Activated T-helper 17 cell treated with anti-CD3 and anti-CD28 coated beads, Interleukin-2, amount 50 U/mL, for 72 hours (primary cell): ENCODE measurements at places on chromosomes 4 and X. TPM values are rescaled to one million over a fixed set of nuclear protein-coding genes. Genes with fewer than 3 reads are reported as not detected.
A peak's percentile ranks its signal among the peaks of the same experiment; 100 is the strongest.

Gene AKAP4
- not detected for total RNA-seq

DNA sequence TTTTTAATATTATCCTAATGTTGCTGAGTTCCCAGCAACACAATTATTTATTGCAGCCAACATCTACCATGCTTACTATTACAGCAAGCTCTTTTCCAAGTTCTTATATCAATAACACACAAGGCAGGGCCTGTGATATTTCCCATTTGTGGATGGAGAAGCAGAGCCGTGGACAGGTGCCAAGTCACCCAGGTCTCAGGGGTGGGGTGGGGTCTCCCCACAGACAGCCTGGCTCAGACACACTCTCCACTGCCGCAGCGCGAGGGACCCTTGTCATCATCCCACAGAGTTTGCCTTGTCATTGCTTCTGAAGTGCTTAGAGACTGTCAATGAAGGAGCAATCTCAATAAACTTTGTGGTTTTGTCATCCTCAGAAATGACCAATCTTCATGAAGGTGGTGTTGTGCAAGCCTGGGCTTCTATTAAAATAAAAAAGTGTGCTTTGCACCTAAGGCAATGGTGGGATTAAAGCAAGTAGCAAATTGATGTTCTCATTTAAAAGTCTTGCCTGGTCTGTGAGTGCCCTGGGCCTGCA, 76.1 kb downstream of the SORBS2 start:
- no peak for ATAC-seq

Gene MAGEB2
- total RNA-seq, result not detected

Gene SMIM31
- total RNA-seq, result not detected

DNA sequence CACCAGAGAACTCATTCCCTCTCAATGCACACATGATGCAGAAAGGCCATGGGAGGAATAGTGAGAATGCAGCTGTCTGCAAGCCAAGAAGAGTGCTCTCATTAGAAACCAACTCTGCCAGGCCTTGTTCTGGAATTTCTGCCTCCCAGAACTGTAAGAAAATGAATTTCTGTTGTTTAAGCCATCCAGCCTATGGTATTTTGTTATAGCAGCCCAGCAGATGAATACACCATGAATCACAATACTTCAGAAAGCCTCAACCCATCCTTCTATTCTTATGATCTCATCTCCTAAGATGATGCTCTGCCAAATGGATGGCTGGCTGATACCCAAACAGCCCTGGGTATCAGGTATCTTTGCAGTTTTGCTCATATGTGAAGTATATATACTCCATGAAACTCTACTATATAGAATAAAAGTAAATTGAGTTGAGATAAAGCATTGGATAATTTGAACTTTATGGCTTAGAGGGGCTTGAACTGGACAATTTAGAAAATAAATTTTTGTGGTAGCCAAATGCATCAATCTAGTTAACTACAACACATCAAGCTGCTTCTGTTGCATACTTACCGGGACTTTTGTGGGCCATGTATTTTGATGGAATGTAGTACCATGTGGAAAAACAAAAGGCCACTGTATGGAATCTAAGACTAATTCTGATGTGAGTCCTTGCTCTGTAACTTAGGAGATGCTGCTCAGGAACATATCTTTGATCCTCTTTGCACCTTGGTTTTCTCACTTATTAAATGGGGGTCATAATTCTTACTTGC, 245.9 kb downstream of the HS3ST1 start:
- ATAC-seq, result no peak

- ATAC-seq, result no peak
Measured at GRCh38 chrX:137198040-137198439, 164.2 kb upstream of the GPR101 start.

Gene ZAR1
- total RNA-seq, result not detected

- ATAC-seq, result peak; percentile 77
Measured at GRCh38 chr4:77203380-77204197, 46.6 kb downstream of the CCNG2 start.

DNA sequence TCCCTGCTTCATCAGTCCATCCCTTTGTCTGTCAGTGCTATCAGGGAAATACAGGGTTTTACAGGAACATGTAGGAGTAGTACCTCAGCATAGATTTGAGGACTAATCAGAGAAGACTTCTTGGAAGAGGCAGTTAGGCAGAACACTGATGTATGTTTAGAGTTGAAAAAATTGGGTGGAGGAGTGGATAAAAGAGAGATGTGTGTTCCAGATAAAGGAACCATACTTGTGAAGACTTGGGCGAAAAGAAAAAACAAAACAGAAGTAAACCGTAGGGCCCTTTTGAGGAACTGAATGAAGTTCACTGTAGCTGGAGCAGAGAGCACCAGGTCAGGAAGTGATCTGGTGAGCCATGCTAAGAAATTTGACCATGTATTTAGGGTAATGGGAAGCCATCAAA, 32.3 kb downstream of the AFF1 start:
- ATAC-seq, result no peak

DNA sequence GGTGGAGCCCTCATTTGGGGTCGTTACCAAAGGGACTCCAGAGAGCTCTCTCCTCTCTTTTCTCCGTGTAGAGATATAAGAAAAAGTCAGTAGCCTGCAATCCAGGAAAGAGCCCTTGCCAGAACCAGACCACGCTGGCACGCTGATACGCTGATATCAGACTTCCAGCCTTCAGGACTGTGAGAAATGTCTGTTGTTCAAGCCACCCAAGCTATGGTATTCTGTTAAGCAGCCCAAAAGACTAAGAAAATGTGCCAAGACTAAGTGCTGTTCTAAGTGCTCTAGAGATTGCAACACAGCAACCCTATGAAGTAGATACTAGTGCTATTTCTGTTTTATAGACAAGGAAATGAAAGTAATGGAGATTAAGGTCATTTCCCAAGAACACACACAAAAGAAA, 205.7 kb downstream of the CAMK2D start:
- ATAC-seq, result no peak

- ATAC-seq, result no peak
Measured at GRCh38 chr4:22474636-22475310, 41.1 kb downstream of the ADGRA3 start.

- no peak for ATAC-seq
Measured at GRCh38 chr4:172369471-172369959, 556.3 kb downstream of the GALNTL6 start.

Gene CSN3
- not detected for total RNA-seq

DNA sequence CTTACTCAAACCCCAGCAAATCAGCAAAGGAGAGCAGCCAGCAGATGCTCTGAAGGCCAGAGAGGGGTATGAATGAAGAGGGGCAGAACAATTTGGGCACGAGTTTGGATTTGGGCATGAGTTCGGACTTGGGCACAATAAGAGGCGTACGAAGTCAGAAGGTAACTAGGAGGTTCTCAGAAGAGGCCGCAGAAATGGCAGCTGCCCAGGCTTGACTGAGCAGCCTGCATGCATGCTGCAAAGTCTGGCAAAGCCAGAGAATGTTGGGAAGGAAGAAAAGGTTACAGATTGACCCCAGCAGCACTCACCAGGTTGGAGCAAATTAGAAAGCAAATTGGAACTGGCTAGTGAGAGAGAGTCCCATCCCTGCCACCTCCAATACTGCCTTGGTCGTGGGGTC, 15.2 kb downstream of the CCDC149 start:
- ATAC-seq, result no peak

- ATAC-seq, result peak; percentile 54
Measured at GRCh38 chrX:136652822-136653723, 5.1 kb downstream of the CD40LG start.

Gene PABPC1L2A
- not detected for total RNA-seq

Gene F9
- not detected for total RNA-seq

DNA sequence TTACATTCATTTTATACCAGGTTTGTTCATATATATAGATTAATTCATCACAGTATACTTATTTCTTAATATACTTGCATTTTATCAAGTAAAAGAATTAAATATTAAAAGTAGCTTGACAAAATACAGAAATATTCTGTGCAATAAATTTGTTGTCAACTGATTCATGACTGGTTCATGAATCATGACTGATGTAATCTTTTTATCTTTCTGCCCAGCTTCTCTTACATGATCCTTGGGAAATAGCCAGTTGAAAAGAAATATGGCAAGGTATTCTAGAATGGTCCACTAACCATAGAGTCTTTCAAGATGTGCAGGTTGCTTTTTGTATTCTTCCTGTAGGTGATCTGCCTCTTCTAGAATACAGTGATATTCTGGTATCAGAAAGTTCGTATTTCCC, 4.2 kb upstream of the CCNA2 start:
- no peak for ATAC-seq

DNA sequence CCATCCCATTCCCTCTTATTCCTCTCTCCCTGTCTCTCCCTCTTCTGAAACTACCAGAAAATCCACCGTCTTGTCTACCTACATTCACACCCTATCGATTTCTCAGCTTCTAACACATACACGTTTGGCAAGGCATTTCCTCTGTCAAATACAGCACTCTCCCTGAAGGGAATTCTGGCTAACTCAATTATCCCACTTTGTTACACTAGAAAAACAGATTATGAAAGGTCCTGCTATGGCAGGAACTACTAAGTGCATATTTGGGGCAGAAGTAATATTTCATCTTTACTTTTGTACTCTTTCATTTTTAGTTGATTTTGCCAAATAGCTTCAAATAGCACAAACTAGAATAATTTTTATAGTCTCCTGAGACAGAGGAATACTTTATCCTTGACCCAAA, 46.6 kb upstream of the KLHL8 start:
- ATAC-seq, result no peak

DNA sequence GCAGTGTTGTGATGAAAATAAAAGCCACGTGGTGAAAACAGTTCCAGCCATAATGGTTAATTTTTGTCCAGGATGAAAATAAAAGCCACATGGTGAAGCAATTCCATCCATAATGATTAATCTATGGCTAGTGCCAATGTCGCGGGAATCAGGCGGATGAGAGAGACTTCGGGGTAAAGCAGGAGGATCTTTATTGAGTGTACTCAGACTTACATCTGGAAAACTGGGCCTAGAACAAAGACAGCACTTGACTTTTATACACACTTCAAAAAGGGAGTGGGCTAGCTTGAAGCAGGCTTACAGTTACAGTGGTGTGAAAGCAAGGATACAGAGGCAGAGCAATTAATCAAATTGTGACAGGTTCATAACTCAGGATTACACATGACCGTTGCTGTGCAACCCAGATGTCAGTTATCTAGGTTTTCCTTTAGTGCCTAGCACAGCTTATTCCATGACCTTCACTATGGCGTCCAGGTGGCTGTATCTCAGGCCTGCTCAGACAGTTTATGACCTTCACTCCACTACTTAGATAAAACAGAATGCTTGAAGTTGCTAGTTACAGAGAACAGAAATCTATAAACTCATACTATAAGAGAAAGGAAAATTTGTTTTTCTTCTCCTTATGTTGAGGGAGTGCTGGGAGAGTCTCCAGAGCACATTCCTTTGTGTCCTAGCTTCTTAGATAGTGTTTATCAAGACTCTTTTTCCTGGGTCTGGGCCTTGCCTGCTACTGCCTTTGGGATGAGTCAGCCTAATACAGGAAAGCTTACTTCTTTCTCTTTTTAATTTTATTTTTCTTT, 5.9 kb upstream of the PLA2G12A start:
- ATAC-seq, result no peak

Gene TRIM75
- total RNA-seq, result not detected

DNA sequence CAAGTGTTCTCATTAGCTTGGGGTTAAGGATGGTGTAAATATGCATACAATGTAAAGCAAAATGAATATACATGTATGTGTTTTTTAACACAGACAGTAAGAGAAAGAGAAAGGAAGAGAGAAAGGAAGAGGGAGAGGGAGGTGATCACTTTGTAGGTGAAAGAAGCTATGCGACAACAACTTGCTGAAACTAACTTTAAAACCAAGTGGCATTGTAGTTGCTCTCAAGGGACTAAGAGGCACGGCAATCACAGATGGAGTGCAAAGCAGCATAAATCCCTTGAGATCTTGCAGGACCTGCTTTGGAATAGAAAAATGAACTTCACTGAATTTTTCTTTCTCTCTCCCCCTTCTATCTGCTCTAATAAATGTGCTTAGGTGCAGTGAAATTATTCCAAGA, 1665.0 kb upstream of the TENM3 start:
- ATAC-seq, result no peak

Gene GUCY1B1
- total RNA-seq, result 0.11 TPM

GRCh38 chr4:56990109-56990905, 11.6 kb downstream of the POLR2B start:
- no peak for ATAC-seq

Gene TRMT2B
- total RNA-seq, result 25.7 TPM

Gene ELF4
- 23.5 TPM for total RNA-seq

- ATAC-seq, result no peak
Measured at GRCh38 chr4:83922402-83922801, 386.5 kb downstream of the GPAT3 start.

- ATAC-seq, result no peak
Measured at GRCh38 chr4:120918788-120919187, 3.7 kb downstream of the PRDM5 start.

DNA sequence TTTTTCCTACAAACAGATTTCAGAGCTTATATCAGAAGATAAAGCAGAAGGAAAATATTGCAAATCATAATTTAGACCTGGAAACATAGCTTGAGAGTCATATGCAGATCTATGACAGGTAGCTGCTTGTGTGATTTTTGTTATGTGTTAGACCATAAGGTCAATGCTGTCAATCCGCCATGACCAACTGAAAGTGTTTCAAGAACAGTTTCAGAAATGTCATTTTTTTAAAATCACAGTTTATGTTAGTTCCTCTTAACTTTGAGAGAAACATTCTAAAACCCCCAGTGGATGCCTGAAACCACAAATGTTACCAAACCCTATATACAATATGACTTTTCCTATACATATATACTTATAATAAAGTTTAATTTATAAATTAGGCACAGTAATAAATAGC, 391.3 kb upstream of the FAM241A start:
- no peak for ATAC-seq

DNA sequence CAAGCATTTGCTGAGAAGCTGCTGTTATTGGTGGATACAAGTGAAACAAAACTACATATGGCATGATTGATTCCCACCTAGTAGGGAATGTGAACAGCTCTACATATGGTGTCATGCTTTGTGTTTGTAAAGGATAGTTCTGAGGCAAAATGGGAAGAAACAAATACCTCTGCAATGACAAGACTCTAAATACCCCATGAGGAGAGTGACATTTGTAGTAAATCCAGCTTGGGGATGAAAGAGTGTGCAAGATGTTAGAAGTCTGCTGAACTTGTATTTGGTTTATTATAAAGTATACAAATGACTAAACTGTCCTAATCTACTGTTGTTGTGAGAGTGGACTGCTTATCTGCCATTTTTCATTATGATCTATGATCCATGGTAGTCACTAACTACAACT, 120.8 kb upstream of the HS3ST1 start:
- ATAC-seq, result no peak

DNA sequence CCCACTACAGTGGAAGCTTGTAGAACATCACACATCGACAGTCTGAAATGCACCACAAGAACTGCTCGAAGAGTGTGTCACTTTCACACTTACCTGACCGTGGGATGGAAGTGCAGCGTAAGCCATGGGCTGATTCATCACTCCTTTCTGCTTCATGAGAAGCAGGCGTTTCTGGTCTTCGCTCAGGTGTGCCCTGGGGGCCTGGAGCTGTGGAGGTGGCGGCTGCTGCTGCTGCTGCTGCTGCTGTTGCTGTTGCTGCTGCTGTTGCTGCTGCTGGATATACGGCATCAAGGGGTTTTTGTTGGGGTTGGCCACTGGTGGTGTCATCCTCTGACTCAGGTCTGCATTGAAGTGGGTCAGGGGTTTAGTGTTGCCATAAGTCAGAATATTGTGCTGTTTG, 223.6 kb downstream of the MGST2 start:
- peak; percentile 71 for ATAC-seq

Gene CDX4
- total RNA-seq, result not detected
